Suppressor macrophage (primary cell): ENCODE measurements at places on chromosomes 12 and 14.

DNA sequence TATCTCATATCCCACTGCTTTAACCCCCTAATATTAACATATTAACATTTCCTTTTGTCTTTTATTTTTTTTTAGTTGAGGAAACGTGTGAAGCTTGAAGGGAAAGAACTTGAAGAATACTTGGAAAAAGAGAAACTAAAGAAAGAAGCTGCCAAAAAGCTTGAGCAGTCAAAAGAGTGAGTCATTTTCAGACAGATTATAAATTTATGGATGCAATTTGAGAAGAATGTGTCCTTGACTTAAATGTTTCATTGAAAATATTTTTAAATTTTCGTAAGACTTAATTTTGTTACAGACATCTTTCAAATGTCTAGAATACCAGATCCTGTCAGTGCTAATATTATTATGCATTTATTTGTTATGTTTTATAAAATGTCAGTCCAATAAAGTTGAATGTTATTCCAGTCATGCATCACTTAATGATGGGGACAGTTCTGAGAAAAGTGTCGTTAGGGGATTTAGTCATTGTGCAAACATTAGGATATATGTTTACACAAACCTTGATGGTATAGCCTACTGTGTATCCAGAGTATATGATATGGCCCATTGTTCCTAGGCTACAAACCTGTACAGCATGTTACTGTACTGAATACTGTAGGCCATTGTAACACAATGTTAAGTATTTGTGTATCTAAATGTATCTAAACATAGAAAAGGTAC lies 32.6 kb downstream of the CPSF2 start:
- DNase-seq = no peak

GRCh38 chr14:76464856-76465255 lies 88.9 kb downstream of the ESRRB start:
- DNase-seq = no peak

- DNase-seq = no peak
These were observed 121.1 kb downstream of the PRMT8 start for GRCh38 chr12:3611860-3612703.

- DNase-seq = peak; percentile 52
These were observed 211.6 kb upstream of the SFSWAP start for GRCh38 chr12:131499160-131499863.

DNA sequence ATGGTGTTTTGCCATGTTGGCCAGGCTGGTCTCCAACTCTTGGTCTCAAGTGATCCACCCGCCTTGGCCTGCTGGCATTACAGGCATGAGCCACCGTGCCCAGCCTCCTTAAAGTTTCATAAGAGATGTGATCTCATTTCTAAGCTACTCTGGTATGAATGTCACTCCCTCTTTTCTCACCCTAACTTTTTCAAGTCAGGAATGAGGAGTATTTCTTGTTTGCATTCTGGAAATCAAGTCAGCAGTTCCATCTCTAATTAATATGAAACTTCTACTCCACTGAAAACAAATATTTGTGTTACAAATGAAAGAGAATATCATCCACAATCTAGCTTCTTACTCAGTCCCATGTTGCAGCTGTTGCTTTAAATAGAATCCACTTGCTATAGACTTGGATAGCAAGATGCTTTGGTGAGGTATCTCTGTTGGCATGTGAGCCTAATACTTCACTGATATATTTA lies 61.3 kb downstream of the ARF6 start:
- no peak for DNase-seq

DNA sequence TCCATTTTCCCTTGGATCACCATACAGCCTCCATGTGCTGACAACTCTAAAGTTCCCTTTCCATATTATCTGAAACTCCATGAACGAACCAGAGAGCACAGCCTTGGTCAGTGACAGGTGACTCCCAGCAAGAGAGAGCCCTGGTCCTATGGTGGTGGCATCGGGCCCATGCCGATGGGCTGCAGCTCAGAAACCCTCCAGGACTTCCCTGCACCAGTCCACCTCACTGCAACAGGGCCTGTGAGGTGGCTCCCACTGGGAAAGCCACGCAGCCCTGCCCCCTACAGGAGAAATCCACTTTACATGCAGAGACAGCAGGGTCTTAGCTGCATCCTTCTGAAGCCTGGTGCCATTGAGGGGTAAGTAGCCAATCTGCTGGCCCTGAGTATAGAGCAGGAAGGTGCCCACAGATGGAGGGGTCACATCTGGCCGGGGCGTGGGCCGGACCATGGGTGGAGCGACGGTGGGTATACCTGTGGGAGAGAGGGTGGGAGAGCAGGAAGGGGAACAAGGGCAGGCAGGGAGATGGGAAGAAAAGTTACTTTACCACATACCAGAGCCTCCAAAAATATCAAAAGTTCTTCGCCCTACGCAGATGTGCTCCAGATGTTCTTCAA lies 24.7 kb downstream of the RTRAF start:
- no peak for DNase-seq

- DNase-seq = no peak
These were observed 258.6 kb upstream of the TMEM132C start for GRCh38 chr12:128008341-128008740.

- DNase-seq = no peak
These were observed 6.9 kb downstream of the LMO3 start for GRCh38 chr12:16599081-16599480.

DNA sequence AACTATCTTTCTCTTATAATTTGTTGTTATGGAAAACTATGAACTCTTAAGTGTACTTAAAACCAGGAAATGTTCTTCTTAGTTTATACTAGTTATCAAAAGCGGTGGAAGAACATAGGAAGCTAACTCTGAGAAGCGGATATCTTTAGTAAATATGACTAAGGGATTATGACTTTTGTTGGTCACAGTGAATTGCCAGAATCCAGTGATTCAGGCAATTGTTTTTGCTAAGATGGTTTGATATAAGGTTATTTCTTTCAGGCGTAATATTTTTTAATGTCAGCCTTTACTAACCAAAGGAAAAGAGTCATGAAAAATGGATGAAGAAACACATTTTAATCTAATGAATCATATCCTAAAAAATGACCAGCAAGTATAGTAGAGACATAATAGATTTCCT lies 473.5 kb downstream of the FOXG1 start:
- no peak for DNase-seq

GRCh38 chr12:123961585-123962345 lies 10.9 kb downstream of the CCDC92 start:
- no peak for DNase-seq

DNA sequence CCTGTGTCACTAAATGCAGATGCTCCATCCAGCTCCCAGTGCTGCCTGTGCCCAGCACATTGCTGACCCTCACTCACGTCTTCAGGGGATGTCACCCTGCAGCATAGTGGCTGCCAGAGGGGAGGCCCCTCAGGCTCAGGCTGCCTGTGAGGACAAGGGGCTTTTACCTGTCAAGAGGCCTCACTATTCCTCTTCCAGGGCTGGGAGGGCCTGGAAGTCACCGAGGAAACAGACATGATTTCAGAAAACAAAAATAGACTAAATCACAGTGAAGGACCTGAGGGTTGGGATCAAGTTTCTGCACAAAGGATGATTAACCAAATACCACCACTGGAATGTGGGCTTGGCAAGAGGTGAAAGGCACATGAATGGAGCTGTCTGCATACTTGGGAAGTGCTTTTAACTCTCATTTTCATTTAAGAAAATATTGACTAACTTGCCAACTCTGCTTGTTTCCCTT lies 1202.3 kb downstream of the BCL11B start:
- DNase-seq = no peak

DNA sequence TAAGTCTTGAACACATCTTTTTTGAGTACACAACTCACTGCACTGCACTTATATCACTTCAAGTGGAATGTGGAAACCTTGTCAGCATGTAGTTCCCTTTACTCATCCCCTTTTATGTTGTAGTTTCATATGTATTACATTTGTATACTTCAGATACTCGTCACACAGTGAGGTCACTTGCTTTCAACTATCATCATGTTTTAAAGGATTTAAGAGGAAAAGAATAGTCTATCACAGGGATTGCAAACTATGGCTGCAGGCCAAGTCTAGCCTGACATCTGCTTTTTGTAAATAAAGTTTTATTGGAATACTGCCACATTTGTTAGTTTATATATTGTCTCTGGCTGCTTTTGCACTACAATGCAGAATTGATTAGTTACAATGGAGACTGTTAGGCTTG lies 24.3 kb downstream of the CNOT2 start:
- DNase-seq = peak; percentile 4

GRCh38 chr12:71456316-71456715 lies 16.7 kb downstream of the LGR5 start:
- no peak for DNase-seq

DNA sequence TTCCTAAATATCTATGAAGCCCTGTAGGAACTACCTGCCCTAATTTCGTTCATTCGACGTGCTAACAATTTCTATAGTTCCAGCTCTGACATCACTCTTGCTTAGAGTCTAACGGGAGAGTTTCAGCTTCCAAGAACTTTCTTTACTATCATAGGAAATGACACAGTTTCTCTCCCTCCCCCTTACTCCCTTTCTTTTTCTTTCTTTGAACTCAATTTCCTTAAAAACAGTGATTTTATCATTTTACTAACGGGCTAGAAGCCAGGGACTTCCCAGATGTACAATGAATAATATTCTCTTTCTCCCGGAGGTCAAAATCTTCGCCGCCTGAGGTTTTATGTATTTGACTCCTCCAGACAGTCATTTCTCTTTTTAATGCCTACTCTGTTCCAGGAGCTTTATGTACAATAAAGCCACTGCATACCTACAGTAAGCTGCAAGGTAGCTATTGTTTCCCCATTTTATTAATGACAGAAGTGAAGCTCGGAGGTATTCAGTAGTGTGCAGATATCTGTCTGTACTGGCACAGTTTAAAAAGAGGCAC lies 15.7 kb downstream of the SMCO2 start:
- DNase-seq = peak; percentile 28

DNA sequence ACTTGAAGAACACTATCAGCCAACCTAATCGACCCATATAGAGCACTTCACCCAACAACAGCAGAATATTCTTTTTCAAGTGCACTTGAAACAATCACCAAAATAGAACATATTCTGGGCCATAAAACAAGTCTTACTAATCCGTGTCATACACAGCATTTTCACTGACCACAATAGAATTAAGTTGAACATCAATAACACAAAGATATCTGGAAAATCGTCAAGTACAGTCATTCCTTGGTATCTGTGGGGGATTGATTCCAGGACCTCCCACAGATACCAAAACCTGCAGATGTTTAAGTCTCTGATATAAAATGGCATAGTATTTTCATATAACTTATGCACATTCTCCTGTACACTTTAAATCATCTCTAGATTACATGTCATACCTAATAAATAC lies 295.7 kb downstream of the BCL11B start:
- DNase-seq = no peak

GRCh38 chr14:81450100-81450531 lies 50.0 kb upstream of the STON2 start:
- no peak for DNase-seq

- no peak for DNase-seq
These were observed 53.1 kb downstream of the CNTN1 start for GRCh38 chr12:40745386-40745785.

GRCh38 chr12:550473-551260 lies 90.9 kb downstream of the B4GALNT3 start:
- DNase-seq = no peak

- DNase-seq = peak; percentile 60
These were observed 5.2 kb upstream of the ACADS start for GRCh38 chr12:120720234-120720986.

- no peak for DNase-seq
These were observed 58.3 kb upstream of the ANP32D start for GRCh38 chr12:48414021-48414420.

DNA sequence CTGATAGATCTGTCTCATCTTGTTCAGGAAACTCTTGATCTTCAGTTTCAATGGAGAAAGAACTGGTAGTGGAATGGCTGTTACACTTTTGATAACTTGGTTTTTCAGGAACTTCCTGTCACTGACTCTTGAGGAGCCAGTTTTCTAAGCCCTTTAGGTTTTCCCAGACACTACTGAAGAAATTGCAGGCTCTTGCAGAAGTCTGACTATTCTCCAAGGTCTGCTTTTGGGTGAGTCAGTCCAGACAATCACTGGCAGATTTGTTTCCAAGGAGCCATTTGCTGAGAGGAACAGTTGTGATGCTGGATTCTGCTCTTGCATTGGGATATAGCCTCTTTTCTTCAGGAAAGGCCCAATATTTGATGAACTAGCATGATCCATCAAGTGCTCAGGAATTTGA lies 468.0 kb downstream of the FUT8 start:
- DNase-seq = peak; percentile 13

DNA sequence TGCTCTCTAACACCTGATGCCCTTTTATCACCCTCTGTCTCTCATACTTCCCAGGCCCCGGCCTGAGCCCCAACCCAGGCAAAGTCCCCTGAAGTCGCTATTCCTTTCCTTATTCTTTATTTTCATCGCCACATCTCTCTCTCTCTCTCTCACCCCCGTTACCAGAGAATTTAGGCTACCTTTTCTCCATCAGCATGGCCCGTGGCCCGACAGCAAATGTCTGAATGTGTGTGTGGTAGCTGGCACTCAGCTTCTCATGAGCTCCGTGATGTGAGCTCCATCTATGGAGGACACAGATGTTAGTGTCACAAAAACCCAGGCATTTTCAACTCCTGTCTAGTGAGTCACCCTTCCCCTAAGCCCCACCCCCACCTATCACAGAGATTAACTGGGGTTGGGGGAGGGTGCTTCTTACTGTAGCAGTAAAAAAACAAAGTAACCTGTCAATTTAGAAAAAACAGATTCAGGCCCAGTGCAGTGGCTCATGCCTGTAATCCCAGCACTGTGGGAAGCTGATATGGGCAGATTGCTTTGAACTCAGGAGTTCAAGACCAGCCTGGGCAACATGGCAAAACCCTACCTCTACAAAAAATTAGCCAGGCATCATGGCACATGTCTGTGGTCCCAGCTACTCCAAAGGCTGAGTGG lies 53.8 kb downstream of the VCPKMT start:
- peak; percentile 42 for DNase-seq

DNA sequence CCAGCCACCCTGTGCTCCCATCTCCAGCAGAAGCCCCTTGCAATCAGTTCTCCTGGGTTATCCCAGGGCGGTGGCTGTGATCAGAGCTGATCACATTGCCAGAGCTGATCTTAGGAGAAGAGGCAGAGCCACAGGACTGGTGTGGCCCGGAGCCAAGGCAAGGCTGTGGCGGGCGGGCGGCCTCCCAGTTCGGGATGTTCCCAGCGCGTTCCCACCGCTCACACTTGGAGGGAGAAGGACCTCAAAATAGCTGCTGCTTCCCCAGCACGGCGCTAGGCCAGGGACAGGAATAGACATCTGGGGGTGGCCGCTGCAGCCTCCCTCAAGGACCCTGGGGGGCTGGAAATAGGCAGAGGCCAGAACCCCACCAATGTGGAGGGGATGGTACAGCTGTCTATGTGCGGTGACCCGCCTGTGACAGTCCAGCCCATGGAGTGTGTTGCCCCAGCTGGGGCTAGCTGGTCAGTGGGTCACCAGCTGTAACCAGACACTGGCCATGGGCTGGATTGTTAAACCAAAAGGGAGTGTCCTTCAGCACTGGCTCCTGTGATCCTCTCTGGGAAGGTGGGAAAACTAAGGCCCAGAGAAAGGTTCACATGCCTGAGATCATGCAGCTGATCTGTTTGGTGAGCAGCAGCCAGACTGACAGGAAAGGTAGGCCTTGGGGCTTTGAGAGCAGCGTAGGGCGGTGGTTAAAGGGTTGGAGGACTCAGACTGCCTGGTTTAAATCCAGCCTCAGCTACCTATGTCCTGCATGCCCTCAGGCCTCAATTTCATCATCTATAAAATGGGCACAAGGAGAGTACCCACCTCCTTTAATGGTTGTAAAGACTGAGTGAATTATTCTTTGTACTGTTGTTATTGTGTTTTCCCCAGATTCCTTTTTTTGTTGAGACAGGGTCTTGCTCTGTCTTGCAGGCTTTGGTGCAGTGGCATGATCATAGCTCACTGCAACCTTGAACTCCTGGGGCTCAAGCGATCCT lies 8.0 kb upstream of the POP5 start:
- no peak for DNase-seq

- DNase-seq = no peak
These were observed 108.4 kb downstream of the CAND1 start for GRCh38 chr12:67377541-67377940.
